ENCODE measurements at places on chromosomes 2 and 18. TPM values are rescaled to one million over a fixed set of nuclear protein-coding genes. Genes with fewer than 3 reads are reported as not detected.
A peak's percentile ranks its signal among the peaks of the same experiment; 100 is the strongest.

GALM gene
- 26.3 TPM for total RNA-seq

CD28 gene
- not detected for total RNA-seq

PCARE gene
- not detected for total RNA-seq

LRPPRC gene
- total RNA-seq = 133 TPM

CCDC68 gene
- 2.9 TPM for total RNA-seq

UGT1A5 gene
- 91.2 TPM for total RNA-seq

RPRM gene
- 2.1 TPM for total RNA-seq

OSR1 gene
- 6.9 TPM for total RNA-seq

PIEZO2 gene
- not detected for total RNA-seq

DNA sequence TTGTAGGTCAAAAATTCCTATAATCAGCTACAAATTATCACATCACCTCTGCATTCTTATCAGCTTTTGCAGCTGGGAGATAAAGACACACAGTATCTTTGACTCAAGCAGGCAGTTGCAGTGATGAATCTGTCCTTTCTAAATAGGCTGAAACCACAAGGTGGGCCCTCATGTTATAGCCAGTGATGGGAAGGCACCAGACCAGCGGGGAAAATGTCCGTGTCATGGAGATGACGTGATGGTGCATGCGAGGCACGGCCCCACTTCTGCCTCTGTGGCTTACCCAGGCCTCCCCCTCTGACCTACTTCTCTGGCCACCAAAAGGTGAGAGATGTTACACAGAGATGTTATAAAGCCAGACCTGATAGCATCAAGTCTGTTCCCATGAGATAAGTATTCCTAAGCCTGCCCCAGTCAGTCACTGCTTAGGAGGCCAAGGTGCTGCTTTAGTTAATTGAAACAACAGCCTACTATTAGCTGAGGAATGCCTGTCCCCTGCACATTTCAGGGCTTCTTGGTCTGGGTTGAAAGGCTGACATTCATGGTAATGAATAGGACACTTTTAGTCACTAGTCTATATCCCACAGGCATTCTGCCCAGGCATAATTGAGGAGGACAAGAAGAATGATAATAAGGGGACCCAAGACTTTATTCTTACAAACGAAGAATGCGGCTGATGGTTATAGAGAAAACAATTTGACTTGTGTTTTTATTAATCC is 327.9 kb downstream of the LPIN1 start:
- no peaks in the 10 kb centered on the region for H3K27me3 ChIP-seq
- H3K4me1 ChIP-seq = no peaks in the 10 kb centered on the region
- DNase-seq = no peak
- no peak overlapping the region for H3K27ac ChIP-seq
- no peak overlapping the region for H3K4me3 ChIP-seq
- H3K36me3 ChIP-seq = no peaks in the 10 kb centered on the region

GRCh38 chr2:85811180-85812093 is 57.6 kb downstream of the ATOH8 start:
- H3K27ac ChIP-seq = no peak overlapping the region
- H3K4me3 ChIP-seq = no peak overlapping the region
- no peak for DNase-seq
- H3K27me3 ChIP-seq = no peaks in the 10 kb centered on the region

- H3K4me1 ChIP-seq = peaks cover 37% of the 10 kb centered on the region
- no peak overlapping the region for H3K27ac ChIP-seq
- no peak for DNase-seq
- no peak overlapping the region for H3K4me3 ChIP-seq
- no peaks in the 10 kb centered on the region for H3K27me3 ChIP-seq
Measured at GRCh38 chr2:113060396-113060795, 1.4 kb downstream of the IL36RN start.

GRCh38 chr18:8257851-8258434 is 351.3 kb upstream of the RAB12 start:
- H3K36me3 ChIP-seq = no peaks in the 10 kb centered on the region
- DNase-seq = no peak
- peaks cover 9% of the 10 kb centered on the region for H3K4me1 ChIP-seq
- no peak overlapping the region for H3K4me3 ChIP-seq

GRCh38 chr2:105239924-105240323 is 1.6 kb upstream of the GPR45 start:
- no peak overlapping the region for H3K27ac ChIP-seq
- DNase-seq = no peak
- peaks cover 6% of the 10 kb centered on the region for H3K4me1 ChIP-seq
- H3K4me3 ChIP-seq = no peak overlapping the region
- 0 out of 2 replicates have a peak, but pooled peaks cover 6% of the 10 kb centered on the region for H3K27me3 ChIP-seq
- H3K36me3 ChIP-seq = no peaks in the 10 kb centered on the region

DNA sequence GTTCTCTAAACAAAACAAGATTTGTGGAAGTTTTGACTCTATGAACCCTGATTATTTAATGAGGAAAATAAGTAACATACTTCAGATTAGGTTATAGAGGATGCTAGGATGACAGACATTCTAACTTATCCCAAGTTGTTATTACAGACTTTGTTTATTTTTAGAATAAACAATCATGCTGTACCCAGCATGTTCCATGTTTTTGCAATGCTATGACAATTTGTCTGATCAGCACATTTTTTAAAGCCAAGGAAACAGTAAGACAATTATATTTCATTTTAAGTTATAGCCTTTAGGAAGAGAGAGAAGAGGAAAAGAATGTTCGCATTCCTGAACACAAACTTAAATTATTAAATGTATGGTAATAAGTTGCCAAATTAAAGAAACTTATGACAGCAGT is 119.8 kb downstream of the KYNU start:
- DNase-seq = no peak
- no peak overlapping the region for H3K4me3 ChIP-seq
- H3K27ac ChIP-seq = no peak overlapping the region
- no peaks in the 10 kb centered on the region for H3K27me3 ChIP-seq

DNA sequence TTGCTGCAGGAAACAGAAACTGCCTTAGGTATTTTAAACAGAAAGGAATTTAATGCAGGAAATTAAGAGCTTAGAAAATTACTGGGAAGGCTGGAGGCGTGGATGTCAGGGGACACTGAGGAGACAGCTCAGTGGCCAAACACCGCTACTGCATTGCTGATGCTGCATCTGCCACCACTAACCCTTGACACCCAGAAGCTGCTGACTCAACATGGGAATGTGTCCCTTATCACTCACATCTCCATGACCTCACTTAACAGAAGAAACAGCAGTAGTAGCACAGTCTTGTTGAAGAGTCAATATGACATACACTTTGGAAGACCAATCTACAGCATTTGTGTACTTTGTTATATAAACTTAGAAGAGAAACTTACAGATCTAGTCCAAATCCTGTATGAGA is 906.1 kb downstream of the SLC4A3 start:
- H3K4me3 ChIP-seq = no peak overlapping the region
- 0 out of 2 replicates have a peak, but pooled peaks cover 9% of the 10 kb centered on the region for H3K36me3 ChIP-seq
- peaks cover 18% of the 10 kb centered on the region for H3K4me1 ChIP-seq
- DNase-seq = peak; percentile 47
- peak overlapping the region; percentile 57 for H3K27ac ChIP-seq
- no peaks in the 10 kb centered on the region for H3K27me3 ChIP-seq

DNA sequence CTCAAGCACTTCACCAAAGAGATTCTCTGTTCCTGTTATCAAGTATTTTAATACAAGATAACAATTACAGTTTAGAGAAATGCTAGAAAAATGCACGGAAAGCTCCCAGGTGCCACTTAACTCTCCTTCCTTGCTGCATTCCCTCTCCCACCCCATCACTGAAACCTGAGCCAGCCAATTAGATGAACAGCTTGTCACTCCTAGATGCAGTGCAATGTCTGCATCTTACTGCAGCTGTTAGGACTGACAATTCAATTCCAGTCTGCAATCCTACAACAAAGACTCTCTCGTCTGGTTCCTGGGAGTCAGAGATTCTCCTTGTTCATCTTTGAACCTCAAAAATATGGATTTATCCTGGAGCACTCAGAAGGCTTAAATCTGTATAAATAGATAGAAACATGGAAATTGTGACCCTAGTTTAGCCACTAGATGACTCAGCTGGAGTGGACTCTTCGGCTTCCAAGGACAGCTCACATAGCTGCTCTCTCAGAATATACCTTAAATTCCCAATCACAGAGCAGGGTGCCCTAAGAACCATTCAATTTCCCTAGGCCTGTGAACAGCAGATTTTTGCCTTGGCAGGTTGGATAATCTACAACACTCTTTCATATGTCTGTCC is 311.1 kb downstream of the NRXN1 start:
- H3K36me3 ChIP-seq = no peaks in the 10 kb centered on the region
- DNase-seq = no peak
- no peak overlapping the region for H3K4me3 ChIP-seq

DNA sequence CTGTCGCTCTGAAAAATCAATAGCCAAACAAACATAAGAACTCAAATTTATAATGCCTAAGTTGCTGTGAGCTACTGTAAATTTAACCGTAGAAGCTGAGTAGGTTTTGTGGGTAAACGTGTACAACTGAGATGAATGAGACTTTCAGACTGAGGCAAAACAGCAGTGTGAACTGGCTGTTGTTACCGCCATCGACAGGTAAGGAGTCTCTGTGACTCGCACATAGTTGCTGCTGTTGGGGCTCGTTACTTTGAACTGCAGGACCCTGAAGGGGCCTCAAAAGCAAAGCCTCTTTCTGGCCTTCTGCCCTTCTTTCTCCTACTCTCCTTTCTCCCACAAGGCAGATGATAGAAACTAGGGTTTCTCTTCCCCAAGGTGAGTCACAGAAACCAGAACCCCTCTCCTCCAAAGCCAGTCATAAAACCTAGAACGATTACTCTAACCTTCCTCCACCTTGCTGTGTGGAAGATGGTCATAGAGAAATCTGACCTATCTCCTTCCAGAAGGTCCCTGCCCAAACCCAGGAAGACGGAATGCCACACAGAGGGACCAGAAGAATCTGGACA is 101.2 kb downstream of the DLGAP1 start:
- no peaks in the 10 kb centered on the region for H3K36me3 ChIP-seq
- DNase-seq = no peak
- no peak overlapping the region for H3K27ac ChIP-seq
- H3K27me3 ChIP-seq = peaks cover 45% of the 10 kb centered on the region

GRCh38 chr2:23213196-23213595 is 171.8 kb upstream of the KLHL29 start:
- no peak overlapping the region for H3K4me3 ChIP-seq
- no peak overlapping the region for H3K27ac ChIP-seq
- H3K4me1 ChIP-seq = no peaks in the 10 kb centered on the region
- no peak for DNase-seq
- peaks cover 51% of the 10 kb centered on the region for H3K27me3 ChIP-seq

DNA sequence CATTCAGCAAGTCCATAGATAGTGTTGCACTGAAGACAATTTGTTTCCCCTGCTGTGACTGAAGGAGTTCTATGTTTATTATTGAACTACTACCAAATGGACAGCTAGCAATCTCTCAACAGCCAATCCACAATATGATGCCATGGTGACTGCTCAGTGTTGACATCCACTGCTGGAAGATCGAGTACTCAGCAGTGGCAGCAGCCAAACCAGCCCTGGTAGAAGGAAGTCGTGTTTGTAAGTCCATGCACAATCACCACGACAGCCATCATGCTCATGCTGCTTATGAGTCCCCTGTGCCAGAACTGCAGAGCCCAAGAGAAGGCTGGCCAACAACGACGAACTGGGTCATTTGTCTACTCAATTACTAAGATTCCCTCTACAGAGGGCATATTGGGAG is 66.4 kb downstream of the OSR1 start:
- H3K27ac ChIP-seq = no peak overlapping the region
- H3K27me3 ChIP-seq = no peaks in the 10 kb centered on the region
- no peaks in the 10 kb centered on the region for H3K4me1 ChIP-seq
- no peak overlapping the region for H3K4me3 ChIP-seq

DNA sequence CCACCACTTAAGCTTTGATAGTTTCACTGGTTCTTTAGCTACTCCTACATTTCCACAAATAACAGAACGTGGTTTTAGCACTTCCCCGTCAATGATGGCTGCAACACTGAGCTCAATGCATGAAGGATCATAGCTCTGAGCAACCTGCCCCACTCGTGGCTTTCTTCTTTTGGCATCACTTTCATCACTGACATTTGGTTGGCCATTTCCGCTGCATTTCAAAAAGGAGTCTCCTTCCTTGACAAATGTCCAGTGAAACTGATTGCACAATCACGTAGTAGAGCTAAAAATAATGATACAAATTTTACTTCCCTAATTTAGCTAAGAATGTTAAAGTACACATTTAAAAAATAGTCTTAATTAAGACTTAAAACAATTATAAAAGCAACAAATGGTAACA is 205.2 kb upstream of the HDAC4 start:
- no peak for DNase-seq
- peaks cover 97% of the 10 kb centered on the region for H3K27me3 ChIP-seq
- H3K27ac ChIP-seq = no peak overlapping the region
- H3K36me3 ChIP-seq = no peaks in the 10 kb centered on the region
- no peaks in the 10 kb centered on the region for H3K4me1 ChIP-seq

GRCh38 chr2:3267869-3268704 is 109.5 kb downstream of the EIPR1 start:
- H3K36me3 ChIP-seq = no peaks in the 10 kb centered on the region
- no peaks in the 10 kb centered on the region for H3K27me3 ChIP-seq
- no peak overlapping the region for H3K27ac ChIP-seq
- H3K4me3 ChIP-seq = no peak overlapping the region
- DNase-seq = no peak

- no peak overlapping the region for H3K4me3 ChIP-seq
- no peaks in the 10 kb centered on the region for H3K27me3 ChIP-seq
- no peak overlapping the region for H3K27ac ChIP-seq
- DNase-seq = no peak
- no peaks in the 10 kb centered on the region for H3K4me1 ChIP-seq
Measured at GRCh38 chr2:101081375-101081907, 69.7 kb downstream of the TBC1D8 start.

- no peaks in the 10 kb centered on the region for H3K27me3 ChIP-seq
- peak overlapping the region; percentile 67 for H3K4me3 ChIP-seq
- DNase-seq = no peak
- H3K27ac ChIP-seq = peak overlapping the region; percentile 80
- peaks cover 28% of the 10 kb centered on the region for H3K36me3 ChIP-seq
- peaks cover 34% of the 10 kb centered on the region for H3K4me1 ChIP-seq
Measured at GRCh38 chr18:46335534-46336101, 231.4 kb downstream of the HAUS1 start.

GRCh38 chr2:10264506-10265328 is 38.0 kb upstream of the HPCAL1 start:
- no peak overlapping the region for H3K27ac ChIP-seq
- H3K27me3 ChIP-seq = no peaks in the 10 kb centered on the region
- no peaks in the 10 kb centered on the region for H3K4me1 ChIP-seq
- no peaks in the 10 kb centered on the region for H3K36me3 ChIP-seq

DNA sequence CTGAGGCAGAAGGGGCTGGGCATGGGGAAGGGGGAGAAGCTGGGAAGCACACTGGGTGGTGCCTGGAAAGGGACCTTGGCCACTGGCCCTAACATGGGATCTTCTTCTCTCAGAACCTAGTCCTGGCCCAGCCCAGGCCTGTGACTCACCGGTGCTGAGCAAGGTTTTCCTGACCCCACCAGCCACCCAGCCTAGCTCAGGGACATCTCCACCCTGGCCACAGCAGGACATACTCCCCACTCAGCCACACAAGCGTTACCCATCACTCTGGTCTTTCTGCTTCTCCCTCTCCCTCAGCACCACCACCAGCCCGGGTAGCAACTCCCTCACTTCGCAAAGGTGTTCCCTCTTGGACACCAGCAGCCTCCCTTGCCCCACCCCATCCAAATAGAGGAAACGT is 22.8 kb downstream of the TNS1 start:
- H3K27ac ChIP-seq = no peak overlapping the region
- no peaks in the 10 kb centered on the region for H3K36me3 ChIP-seq
- H3K4me1 ChIP-seq = no peaks in the 10 kb centered on the region
- peaks cover 17% of the 10 kb centered on the region for H3K27me3 ChIP-seq
- DNase-seq = no peak

All from PC-9 (cell line).